ENCODE measurements at places on chromosomes 3 and 15. TPM values are rescaled to one million over a fixed set of nuclear protein-coding genes. Genes with fewer than 3 reads are reported as not detected.
A peak's percentile ranks its signal among the peaks of the same experiment; 100 is the strongest.

GRCh38 chr3:170967126-170967525 is 58.7 kb upstream of the EIF5A2 start:
- DNase-seq: peak; percentile 63

DNA sequence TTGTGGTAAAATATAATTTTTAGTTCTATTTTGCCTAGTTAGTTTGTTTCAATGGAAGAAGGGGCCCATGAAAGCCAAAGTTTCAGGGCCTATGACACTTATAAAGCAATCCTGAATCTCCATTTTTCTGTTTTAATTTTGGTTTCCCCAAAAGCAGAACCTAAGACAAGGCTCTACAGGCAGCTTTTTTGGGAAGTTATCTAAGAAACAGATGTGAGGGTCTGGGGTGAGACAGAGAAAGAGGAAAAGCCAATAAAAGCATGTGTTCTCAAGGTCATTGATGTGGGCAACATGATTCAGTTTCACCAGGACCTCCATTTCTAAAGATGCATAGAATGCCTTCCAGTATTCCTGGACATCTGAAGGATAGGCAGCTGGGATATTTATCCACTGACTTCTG is 598.5 kb downstream of the PDCD6IP start:
- DNase-seq: no peak

GRCh38 chr3:113193719-113194118 is 17.6 kb upstream of the BOC start:
- DNase-seq: no peak

Gene CCDC13
- total RNA-seq: 1.6 TPM

DNA sequence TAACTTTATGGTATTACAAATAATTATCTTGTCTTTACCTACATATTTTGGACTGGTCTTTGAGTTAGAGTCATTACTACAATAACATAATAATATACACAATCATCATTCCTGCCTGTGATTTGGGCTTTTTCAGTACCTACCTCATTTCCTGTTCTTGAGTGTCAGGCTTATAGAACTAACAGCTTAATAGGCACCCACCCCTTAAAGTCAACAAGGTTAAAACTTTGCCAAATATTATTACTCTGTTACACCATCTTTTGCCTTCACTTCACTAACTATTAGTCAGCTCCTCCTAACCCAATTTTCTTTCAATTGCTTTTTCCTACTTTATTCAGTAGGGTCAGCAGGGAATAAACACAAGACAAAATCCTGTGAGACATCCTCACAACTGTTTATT is 488.7 kb upstream of the AGTR1 start:
- no peak for DNase-seq

DNA sequence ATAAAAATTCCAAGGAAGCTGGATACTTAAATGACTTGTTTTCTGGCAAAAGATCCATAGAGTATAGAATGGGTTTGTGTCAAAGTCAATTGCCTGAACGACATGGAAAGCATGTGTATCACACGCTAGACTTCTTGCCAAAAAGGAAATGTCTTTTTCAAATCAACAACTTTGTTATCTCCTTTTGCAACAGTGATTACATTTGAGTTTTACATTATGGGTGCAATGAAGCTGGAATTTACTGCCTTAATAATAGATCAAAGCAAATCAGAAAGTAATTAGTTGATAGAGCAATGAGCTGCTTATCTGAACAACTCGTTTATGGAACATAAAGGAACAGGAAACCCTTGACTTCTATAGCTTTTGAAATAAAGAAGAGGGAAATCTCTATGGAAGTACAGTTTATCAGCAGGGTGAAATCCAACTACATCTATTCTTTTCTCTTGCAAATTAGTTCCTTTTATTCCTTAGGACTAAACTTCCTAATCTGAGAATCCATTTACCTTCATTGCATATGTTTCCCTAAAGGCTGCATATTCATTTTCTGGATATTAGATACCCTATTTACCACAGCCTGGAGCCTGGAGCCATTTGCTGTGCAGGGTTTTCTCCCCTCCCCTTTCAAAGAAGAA is 415.1 kb upstream of the NECTIN3 start:
- DNase-seq: no peak

- no peak for DNase-seq
Measured at GRCh38 chr3:189056646-189057335, 115.0 kb upstream of the TPRG1 start.

GRCh38 chr3:71684757-71685386 is 40.3 kb downstream of the EIF4E3 start:
- no peak for DNase-seq

Data from right lobe of liver (tissue), 6 donors.